GDM1 (cell line): ENCODE measurements at places on chromosomes 6 and 20.
A peak's percentile ranks its signal among the peaks of the same experiment; 100 is the strongest.

- DNase-seq = no peak
Measured at GRCh38 chr6:161271343-161272030, 2.4 kb downstream of the AGPAT4 start.

DNA sequence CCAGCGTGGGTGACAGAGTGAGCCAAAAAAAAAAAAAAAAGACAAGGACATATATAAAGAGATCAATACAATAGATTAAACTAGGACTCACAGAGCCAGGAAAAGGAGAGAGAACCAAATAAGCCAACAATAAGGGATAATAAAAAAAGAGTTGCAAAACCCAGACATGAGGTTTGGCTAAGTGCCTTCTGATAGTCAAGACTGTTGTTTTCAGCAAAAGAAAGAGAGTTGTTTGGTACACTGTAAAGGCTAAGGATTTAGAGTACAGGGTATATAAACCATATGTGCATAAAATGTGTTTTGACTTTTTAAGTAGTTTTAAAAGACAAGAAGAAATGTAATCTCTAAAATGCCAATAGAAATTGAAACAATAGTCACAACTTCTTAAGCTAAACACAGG, 42.8 kb downstream of the RPF2 start:
- no peak for DNase-seq

- DNase-seq = no peak
Measured at GRCh38 chr20:13029687-13030375, 21.1 kb downstream of the SPTLC3 start.

DNA sequence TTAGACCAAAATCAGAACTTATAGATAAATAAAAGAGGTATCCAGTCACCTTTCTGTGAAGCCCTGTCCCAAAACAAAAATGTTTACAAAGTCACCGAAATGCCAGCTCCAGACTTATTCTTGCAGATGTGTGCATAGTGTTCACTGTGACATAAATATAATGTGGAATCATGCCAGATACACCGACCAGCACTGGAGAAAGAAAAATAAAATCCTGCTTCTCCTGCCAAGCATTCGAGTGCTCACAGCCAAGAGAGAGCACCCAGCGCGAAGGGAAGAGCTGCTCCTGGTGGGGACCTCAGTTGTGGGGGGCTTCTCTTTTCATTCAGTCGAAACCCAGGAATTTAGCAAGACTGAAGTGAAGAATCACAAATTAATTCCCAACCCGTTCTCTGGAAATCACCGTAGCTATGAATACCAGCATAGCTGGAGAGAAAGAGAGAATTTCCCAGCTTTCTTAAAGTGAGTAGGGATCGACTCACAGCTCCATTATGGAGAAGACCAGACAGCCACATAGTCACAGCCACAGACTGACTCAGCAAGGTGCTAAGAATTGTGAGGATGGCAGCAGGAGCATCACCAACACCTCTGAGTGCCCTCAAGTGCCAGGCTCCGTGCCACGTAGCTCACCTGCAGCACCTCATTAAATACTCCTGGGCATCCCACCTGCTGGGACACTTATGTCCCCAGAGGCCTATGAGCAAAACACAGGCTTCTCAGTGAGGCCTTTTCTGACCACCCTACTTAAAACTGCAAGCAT, 33.2 kb downstream of the BFSP1 start:
- DNase-seq = no peak

DNA sequence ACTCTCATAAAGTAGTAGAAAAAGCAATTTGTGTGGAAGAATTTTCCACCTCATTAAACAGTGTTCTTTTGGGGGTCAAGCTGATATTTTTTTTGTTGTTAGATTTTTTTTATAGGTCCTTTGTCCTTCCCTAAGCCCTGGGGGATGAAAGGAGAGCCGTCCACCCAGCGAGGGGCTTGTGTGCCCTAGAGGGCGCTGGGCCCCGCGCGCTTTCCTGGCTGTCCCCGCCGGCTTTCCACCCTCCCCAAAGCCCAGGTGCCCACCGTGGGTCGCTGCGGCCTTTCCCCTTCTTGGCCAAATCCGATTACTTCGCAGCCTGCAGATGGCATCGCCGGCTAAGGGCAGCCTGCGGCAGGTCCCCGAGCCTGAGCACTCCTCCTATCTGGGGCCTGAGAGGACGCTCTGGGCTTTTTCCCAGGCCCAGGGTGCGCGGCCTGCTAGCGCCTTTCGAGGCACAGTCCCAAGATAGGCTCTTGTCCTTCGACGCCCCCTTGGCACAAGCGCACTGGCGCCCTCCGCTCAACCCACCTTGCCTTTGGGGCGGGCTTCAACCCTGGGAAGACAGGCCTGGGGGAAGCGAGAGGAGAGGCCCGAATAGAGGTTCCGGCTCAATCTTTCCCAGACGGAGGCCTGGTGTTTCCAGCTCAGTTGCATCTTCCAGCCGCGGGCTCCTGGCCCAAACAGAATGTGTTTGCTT, 33.6 kb downstream of the TFAP2A start:
- DNase-seq = peak; percentile 1

GRCh38 chr20:62832212-62832922, 15.5 kb downstream of the COL9A3 start:
- peak; percentile 20 for DNase-seq

GRCh38 chr6:155420492-155420891, 35.1 kb downstream of the NOX3 start:
- DNase-seq = no peak

- DNase-seq = no peak
Measured at GRCh38 chr6:154138793-154139192, 99.8 kb downstream of the OPRM1 start.

DNA sequence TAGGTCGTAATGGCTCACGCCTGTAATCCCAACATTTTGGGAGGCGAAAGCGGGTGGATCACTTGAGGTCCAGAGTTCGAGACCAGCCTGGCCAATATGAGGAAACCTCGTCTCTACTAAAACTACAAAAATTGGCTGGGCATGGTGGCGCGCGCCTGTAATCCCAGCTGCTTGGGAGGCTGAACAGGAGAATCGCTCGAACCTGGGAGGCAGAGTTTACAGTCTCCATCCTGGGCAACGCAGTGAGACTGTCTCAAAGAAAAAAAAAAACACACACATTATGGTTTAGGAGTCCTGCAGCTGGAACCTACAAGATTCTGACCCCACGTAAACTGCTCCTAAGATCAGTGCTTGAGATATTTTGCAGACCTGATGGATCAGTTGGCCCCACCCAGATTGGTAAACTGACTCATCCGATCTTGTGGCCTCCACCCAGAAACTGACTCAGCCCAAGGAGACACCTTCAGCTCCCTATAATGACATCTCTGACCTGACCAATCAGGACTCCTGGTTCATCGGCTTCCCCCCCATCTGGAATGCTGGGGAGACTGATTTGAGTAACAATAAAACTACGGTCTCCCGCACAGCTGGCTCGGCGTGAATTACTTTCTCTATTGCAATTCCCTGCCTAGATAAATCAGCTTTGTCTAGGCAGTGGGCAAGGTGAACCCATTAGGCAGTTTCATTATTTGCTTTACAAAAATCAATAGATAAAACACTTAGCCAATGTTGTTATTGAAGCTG, 96.2 kb upstream of the BTN3A2 start:
- DNase-seq = no peak

GRCh38 chr20:32621071-32621890, 36.1 kb upstream of the NOL4L start:
- no peak for DNase-seq

DNA sequence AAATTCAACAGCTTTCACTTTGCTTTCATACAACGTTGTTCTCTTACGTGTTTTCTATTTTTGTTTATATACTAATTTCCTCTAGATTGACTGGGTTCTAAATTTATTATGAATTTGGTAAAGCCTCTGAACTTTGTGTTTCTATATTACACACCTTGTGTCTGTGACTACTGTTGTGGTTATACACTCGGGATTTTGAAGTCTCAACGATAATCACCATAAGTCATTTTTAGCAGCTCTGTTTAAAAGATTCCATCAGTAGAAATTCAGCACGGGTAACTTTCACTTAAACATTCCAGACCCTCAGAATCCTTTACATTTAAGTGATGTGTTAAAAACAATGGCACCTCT, 31.8 kb upstream of the HBS1L start:
- no peak for DNase-seq

DNA sequence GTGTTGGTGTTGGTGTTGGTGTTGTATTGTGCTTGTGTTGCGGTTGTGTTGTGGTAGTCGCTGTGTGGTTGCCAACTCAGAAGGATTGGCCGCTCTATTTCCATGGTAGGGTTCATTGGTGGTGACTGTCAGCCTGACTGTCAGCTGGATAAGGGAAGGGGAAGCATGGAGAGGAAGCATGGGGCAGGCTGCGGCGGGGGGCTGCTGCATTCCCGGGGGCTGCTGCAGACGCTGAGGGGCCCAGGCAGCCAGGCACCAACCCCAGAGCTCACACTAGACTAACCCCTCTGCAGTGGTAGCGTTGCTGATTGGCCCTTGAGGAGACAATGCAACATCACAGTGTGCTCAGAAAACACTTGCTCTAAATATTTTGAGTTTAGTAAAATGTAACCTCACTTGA, 199.2 kb downstream of the SMOC2 start:
- no peak for DNase-seq

DNA sequence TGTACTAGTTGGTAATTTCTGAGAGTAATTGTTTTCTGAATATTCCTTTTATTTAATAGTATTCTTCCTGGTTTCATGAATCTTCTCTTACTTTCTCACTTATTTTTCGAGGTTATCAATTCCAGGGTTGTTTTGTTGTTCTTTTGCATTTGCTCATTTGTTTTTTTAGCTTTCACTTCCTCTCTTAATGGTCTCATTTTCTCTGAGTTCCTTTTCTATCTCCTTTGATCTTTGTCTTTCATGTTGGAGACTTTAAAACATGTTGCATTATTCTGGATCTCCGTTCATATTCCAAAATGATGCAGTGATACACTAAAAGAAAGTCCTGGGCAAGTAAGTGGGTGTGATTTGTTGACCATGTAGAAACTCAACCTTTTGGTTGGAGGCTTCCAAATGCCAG, 345.3 kb upstream of the SLC35B3 start:
- DNase-seq = no peak

DNA sequence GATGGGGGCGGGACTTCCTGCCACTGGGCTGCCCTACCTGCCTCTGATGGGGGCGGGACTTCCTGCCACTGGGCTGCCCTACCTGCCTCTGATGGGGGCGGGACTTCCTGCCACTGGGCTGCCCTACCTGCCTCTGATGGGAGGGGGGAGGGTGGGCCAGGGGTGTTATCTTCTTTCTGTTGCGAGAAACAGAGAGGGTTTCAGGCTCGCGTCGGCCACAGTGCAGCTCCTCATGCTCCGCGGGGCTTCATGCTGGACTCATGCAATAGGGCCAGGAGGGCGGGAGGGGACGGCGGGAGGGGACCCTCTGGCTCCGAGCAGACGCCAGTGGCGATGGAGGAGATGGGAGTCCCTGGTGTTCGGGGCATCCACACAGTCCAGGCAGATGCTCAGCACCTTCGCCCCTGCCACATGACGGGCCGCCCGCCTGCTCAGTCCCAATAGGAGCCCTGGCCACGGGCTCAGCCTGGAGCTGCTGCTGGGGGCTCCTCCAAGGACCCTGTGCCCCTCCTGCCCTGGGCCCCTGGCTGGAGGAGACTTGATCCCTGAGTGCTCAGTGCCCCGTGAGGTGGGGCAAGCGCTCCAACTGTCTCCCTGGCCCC, 48.8 kb upstream of the CHRNA4 start:
- no peak for DNase-seq

GRCh38 chr6:12426121-12426520, 136.0 kb downstream of the EDN1 start:
- DNase-seq = no peak

GRCh38 chr6:124066269-124066668, 262.6 kb downstream of the NKAIN2 start:
- DNase-seq = no peak

DNA sequence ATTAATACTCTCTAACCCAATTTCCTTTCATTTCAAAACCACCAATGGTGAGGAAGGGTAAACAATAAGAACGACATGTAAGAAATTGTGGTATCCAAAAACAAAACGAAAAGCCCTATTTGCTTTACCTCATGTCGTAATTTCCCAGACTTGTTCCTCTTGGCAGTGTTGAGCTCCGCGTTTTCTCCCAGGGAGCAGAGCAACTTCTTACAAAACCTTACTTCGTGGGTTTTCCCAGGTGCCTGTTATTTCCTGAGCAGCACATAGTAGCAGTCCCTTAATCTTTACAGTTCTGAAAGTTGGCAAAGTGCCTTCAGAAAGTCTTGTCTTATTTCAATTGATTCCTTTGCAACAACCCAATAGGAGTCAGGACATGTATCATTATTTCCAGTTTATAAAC, 207.9 kb upstream of the MARCKS start:
- no peak for DNase-seq

GRCh38 chr6:106728296-106728870, 99.0 kb downstream of the QRSL1 start:
- DNase-seq = no peak

- no peak for DNase-seq
Measured at GRCh38 chr6:132411296-132411695, 10.0 kb upstream of the MOXD1 start.

GRCh38 chr6:149218471-149218870, 99.0 kb upstream of the TAB2 start:
- DNase-seq = no peak

- DNase-seq = peak; percentile 24
Measured at GRCh38 chr6:139364302-139364981, 10.0 kb downstream of the CITED2 start.

- no peak for DNase-seq
Measured at GRCh38 chr20:63206878-63207277, 9.1 kb downstream of the YTHDF1 start.

GRCh38 chr20:57562541-57563465, 1.9 kb downstream of the PCK1 start:
- no peak for DNase-seq

DNA sequence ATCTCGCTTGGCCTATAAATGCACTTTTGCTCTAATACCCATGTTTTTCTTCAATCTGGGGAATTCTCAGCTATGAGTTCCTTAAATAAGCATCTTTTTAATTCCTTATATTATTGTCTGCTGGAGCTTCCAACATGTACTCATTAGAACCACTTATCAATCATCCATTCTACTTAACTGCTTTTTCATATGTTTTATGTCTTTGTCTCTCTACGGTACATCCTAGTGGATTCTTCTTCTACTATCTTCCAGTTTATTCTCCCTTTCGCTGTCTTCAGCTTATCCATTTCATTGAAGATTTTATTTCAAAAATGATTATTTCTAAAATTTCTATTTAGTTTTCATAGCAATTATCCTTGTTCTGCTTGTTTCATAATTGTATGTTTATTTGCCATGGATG, 12.4 kb upstream of the ZSCAN16 start:
- DNase-seq = no peak

DNA sequence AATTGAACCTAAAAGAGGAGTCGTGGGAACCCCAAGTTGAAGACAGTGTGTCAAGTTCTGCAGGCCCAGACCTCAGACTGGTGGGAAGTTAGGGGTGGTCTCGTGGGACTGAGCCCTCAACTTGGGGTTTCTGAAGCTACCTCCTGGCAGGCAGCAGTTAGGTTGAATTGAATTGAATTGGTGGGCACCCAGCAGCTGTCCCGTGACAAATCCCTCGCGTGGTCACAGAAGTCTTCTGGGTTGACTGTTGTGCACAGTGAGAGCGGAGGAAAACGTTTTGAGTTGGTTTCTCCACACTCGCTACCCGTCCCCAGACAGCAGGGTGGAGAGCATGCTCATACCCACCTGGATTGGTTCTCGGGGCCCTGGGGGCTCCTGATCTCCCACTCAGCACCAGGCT, 12.9 kb downstream of the SLC4A11 start:
- no peak for DNase-seq
